ENCODE measurements at places on chromosomes 13 and 19.

- DNase-seq = no peak
These were observed 124.7 kb downstream of the RGCC start for GRCh38 chr13:41582027-41582463.

GRCh38 chr19:40266119-40266518 lies 19.0 kb downstream of the AKT2 start:
- no peak for DNase-seq

DNA sequence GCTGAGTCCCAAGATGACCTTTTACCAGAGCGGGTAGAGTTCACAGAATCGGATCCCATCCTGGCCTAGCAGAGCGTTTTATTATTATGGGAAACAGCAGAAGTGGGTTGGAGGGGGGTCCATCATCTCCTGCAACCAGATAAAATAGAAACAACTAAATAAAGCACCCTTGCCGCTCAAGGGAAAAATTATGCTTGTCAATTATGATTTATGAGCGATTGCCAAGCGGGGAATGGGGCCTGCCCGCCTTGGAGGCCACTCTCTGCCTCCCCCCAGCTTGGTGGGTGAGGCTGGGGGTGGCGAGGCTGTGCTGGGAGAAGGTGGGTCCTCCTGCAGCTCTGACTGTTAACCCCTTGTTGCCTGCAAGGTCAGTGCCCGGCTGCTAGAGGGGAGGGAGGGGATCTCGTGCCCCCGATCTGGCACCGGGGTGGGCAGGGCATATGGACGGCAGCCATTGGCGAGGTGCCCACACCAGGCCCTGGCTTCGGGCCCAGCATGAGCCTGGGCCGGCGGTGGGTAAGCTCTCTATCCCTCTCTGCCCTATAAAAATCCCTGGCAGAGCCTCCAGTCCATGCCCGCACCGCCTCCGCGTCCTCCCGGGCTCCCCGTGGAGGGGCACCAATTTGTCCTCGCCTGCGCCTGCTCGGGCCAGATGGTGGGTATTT lies 129.1 kb downstream of the URI1 start:
- no peak for DNase-seq

- DNase-seq = no peak
These were observed 425 bp upstream of the COLGALT1 start for GRCh38 chr19:17554968-17555479.

- DNase-seq = no peak
These were observed 4.4 kb upstream of the TMEM272 start for GRCh38 chr13:51849145-51850101.

GRCh38 chr19:52621376-52621775 lies 16.8 kb downstream of the ZNF83 start:
- DNase-seq = no peak

DNA sequence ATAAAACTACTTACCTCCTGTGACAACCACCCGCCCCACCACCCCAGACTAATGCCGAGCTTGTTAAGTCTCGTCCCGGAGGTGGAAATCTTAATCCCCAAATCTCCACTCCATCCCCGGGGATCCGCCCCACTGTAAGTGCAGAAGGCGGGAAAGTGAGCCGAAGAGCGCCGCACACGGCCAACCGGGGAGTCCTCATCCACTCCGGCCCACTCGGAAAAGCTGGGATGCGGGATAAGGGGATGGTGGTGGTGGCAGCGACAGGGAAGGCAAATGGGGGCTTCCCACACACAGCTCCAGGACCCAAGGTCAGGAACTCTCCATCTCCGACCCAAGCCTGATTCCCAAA lies 621 bp downstream of the FBL start:
- DNase-seq = peak; percentile 27

- DNase-seq = no peak
These were observed 669.6 kb downstream of the UQCRFS1 start for GRCh38 chr19:28543244-28543776.

DNA sequence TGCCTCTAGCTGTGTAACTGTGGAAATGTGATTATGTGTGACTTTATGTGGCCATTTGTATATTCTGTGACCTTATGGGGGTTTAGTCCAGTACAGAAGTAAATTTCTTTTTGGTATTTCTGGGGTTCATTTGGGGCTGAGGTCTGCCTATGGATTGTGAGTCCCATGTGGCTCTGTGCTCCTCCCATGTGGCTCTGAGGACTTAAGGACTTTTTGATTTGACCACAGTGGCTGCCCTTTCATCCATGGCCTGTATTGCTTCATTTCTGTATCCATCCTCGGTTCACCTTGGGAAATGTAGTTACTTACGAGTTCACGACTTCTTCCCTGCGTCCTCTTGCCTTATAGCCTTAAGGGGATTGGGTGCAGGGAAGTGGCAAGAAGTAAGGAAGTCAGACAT lies 1.0 kb downstream of the ZNF420 start:
- DNase-seq = no peak

DNA sequence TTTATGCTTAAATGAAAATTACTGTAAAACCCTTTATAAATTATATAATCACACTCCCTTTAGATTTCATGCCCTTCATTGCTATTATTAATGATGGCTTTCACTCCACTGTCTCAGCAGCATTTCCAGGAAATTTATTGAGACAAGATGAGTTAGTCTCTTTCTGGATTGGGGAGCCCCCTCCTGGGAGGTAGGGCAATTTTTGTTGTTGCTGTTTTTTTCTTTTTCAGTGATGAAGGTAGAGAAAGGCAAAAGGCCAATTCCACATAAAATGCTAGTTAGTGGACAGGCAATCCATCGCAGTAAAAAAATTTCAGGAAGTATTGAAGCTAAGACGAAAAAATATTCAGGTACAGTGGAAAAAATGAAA lies 80.2 kb downstream of the TEX26 start:
- DNase-seq = no peak

DNA sequence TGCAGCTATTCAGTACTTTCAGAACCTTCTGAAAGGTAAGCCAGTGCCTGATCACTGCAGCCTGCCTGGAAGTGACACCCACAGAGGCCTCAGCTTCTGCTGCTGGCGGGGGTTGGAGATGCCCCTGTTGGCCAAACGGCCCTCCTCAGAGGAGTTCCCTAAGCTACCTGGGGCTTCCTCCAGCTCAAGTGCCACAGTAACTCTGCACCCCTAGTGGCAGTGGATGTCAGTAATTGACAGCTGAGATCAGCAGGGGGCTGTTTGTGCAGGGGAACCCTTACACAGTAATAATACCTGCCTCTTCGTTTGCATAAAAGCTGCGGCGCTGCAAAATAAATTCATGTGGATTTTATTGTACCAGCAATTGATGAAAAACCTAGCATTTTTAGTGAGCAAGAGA lies 28.9 kb downstream of the TDRD12 start:
- DNase-seq = peak; percentile 11

GRCh38 chr13:26664876-26665275 lies 95.7 kb downstream of the GPR12 start:
- no peak for DNase-seq

GRCh38 chr19:45279587-45280192 lies 28.6 kb downstream of the MARK4 start:
- no peak for DNase-seq

GRCh38 chr13:110443622-110444225 lies 117.8 kb downstream of the RAB20 start:
- no peak for DNase-seq

DNA sequence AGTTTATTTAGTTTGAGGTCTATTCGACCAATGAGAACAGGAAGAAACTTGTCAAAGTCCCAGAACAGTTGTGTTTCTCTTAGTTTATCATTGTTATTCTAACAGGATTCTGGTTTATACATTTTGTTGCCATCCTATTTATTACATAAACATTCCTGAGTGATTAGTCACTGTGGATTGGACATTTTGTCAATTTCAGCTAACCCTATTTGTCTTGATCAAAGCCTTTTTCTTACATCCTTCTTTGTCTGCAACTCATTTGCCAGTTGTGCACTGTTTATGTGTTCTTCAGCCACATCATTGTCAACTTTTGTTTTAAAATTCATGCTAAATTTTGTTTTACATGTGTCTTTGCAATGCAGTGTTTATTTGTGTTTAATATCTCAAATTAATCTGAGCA lies 886.0 kb upstream of the SLC10A2 start:
- no peak for DNase-seq

- no peak for DNase-seq
These were observed 15.8 kb upstream of the GJB6 start for GRCh38 chr13:20247963-20248362.

GRCh38 chr13:62482351-62482750 lies 1066.7 kb upstream of the PCDH20 start:
- no peak for DNase-seq

- no peak for DNase-seq
These were observed 236.0 kb downstream of the SLITRK5 start for GRCh38 chr13:87907202-87907601.

- DNase-seq = no peak
These were observed 66.7 kb downstream of the RFC3 start for GRCh38 chr13:33884531-33885220.

GRCh38 chr19:18412610-18413239 lies 6.5 kb upstream of the SSBP4 start:
- no peak for DNase-seq

- DNase-seq = no peak
These were observed 29.1 kb downstream of the TNFRSF19 start for GRCh38 chr13:23599083-23599925.

- DNase-seq = no peak
These were observed 36.8 kb upstream of the DPRX start for GRCh38 chr19:53594811-53595509.

GRCh38 chr13:110359840-110360301 lies 52.8 kb downstream of the COL4A2 start:
- DNase-seq = no peak

GRCh38 chr13:113086991-113087922 lies 18.3 kb upstream of the F7 start:
- DNase-seq = no peak

GRCh38 chr13:113151745-113152690 lies 6.4 kb upstream of the PROZ start:
- peak; percentile 30 for DNase-seq

- no peak for DNase-seq
These were observed 7.3 kb upstream of the TYROBP start for GRCh38 chr19:35915443-35915842.

DNA sequence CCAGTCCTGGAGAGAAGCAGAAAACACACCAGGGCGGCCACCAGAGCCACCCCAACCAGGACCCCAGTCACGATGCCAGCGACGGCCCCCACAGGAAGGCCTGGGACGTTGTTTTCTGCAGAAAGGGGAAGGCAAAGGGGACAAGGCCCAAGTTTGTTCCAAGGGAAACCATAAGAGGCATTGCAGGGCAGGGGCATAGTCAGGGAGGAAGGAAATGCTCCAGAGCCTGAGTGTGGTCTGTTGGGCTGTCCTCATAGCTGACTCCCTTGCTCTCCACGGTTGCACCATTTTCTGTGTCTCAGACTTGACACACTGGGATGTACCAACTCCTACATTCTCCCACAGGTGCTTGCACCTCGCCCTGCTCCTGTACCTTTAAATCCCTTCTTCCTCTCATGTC lies 5.2 kb downstream of the CEACAM4 start:
- DNase-seq = no peak

DNA sequence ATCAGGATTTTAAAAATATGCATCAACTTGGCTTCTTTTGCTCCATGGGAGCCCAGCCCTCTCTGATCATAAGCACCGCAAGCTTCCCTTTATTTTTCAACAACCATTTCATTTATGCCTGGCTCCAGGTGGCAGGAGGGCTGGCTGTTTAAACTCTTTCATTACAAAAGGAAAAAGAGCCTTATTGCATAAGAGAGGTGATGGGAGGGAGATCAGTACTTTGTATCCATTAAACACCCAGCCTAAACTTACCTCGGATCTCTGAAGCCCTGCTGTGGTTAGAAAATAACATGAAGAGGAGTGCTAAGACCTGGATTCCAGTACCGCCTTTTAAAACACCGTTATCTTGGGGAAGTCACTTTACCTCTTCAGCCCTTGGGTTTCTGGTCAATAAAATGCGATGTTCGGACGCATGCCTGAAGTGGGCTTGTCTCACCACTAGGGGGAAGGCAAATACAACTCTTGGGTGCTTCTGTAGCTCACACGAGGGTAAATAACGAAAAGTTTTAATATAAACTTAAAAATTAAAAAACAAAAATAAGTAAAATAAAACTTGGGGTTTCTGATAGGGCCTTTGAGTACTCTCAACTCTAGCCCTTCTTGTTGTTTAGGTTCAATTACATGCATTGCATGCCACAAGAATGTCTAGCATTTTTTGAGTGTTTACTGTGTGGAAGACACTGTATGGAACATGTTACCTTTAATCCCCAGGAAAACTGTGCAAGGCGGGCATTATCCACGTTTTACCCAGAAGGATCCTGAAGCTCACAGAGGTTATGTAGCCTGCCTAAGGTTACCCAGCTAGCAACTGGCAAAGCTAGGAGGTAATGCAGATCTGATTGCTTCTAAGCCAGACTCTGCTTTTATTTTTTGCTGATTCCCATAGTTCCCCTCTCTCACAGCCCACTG lies 240.3 kb downstream of the LMO7 start:
- peak; percentile 39 for DNase-seq

DNA sequence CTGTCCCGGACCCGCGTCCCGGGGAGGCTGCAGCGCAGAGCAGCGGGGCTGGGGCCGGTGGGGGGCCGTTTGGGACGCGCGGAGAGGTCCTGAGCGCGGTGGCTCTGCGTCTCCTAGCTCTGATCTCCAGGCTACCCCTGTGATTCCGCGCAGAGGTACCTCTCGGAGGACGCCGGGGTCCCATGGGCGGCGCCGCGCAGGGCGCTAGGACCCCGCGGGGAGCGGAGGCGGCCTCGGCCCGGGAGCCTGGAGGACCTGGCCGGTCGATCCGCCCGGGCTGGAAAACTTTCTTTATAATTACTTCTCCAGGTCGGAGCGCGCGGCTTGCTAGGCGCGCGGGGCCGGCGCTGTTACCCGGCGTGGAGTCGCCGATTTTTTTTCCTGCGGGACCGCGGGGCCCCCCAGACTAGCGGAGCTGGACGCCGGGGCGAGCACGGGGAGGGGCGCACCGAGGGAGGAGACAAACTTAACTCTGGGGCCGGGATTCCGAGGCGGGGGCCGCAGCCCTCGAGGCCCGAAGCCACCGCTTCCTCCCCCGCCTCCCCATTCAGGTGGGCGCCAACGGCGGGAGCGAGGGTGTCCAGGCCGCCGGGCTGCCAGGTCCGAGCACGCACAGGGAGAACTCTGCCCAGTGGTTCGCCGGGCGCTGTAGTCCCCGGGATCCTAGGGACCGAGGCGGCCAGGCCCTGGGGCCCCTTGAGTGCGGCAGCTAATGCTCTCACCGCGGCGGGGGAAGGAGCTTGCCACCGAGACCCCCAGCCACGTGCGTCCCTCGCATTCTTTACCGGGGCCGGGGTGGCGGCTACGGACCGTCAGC lies 848 bp upstream of the CEBPA start:
- DNase-seq = no peak

GRCh38 chr19:10769533-10770491 lies 51.9 kb downstream of the DNM2 start:
- DNase-seq = peak; percentile 17

- no peak for DNase-seq
These were observed 703 bp downstream of the ZNF506 start for GRCh38 chr19:19820774-19821320.
